Erythroblast (primary cell): ENCODE measurements at places on chromosomes 3 and 15.

DNA sequence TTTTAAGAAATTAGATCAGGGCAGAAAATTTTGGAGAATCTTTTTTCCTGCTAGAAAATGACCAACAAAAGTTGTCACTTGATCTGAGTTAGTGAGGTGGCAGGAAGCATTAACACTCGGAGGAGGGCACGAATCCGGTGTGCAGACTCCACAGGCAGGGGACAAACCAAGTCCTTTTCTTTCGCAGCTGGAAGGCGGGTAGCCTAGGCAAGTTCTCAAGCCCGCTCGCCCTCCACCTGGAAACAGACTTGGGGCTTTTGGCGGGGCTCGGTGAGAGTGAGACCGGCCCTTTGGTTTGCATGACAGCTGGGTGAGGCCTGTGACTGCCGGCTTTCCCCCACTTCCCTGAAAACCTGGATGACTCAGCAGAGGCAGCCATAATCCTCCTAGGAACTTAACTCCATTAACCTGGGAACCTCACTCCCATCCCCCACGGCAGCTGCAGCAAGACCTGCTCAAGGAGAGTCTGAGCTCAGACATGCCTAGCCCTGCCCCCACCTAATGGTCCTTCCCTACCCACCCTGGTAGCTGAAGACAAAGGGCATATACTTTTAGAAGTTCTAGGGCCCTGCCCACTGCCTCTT, 134.8 kb downstream of the MFSD1 start:
- DNase-seq, result no peak

DNA sequence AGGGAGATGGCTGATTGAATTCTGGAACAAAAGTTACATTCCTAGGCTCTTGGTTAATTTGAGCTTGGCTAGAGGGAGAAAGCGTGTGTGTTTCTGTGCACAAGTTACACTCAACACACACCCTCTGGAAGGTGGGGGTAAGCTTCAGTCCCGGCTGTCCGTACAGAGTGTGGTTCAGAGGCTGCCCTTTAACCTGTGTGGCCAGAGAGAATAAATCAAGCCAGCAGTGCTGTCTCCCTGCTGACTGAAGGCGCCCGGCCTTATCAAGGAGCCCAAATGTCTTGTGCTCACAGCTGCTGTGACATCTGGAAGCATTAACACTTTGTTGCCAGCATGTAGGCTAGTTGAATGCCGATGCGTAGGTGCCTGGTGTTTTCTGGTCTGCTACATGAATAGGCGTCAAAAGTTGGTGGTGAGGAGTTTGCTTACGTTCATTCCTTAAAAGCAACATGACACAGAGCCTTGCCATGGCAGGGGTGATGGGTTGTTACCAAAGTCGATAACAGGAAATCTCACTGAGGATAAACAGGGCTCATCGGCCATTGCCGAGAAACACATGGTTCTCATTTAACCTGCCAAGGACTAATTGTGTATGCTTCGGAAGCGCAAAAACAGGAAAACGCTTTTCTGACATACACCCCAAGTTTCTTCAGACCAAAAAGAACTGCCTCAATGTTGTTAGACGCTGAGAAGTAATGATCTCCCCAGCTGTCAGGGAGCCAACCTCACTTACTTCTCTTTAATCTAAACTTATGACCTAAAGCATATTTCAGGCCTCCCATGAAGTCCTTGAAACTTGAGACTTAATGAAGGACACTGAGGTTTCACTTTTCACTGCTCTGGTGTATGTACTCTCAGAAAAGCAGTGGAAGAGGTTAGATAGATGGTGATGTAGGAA, 95.8 kb upstream of the CTDSPL start:
- DNase-seq, result no peak

GRCh38 chr3:173916799-173917198, 519.3 kb downstream of the NLGN1 start:
- no peak for DNase-seq

GRCh38 chr3:13440204-13440817, 20.2 kb upstream of the NUP210 start:
- DNase-seq, result no peak

GRCh38 chr3:30760040-30760695, 134.3 kb downstream of the GADL1 start:
- no peak for DNase-seq

- DNase-seq, result peak; percentile 73
Observed at GRCh38 chr3:13452490-13453335, 27.4 kb upstream of the HDAC11 start.

DNA sequence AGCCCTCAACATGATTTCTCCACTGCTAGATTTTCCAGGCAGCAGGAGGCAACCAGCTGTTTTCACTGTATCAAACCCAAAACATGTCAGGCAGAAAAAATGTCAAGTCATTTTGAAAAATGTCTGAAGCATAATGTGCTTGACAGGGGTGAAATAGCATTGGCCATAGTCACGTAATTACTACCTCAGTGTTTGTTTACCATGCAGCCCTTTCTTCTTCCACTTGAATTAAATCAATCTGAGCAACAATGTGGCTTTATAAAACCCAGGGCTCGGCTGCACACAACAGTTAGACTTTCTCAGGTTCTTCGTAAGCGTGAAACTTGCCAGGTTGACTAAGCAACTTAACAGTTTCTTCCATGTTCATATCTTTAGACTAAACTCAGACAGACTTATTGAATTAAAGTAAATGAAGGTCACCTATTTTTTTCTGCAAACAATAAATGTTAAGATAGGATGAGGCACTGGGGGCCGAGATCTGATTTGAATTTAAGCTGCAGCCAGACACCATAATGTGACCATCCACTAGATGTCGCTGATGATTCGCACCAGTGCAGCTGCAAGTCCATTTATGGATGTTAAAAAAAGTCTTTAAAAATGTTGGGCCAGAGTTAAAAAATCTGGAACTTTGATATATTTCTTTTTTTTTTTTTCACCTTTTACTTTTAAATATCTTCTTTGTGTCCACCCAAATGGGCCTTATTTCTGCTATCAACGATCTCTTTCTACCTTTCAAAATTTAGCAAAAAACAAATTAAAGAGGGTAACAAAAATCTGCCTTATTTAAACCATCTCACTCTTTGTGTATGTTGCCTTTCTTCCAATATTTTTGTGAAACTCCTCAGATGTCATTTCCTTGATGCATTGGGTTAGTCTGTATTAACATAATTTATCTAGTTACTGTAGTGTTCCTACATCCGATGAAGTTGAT, 305.9 kb downstream of the CACNA2D3 start:
- DNase-seq, result peak; percentile 79

- DNase-seq, result peak; percentile 52
Observed at GRCh38 chr3:67384760-67385397, 269.5 kb downstream of the SUCLG2 start.

- DNase-seq, result no peak
Observed at GRCh38 chr3:64360280-64360679, 135.0 kb upstream of the PRICKLE2 start.

DNA sequence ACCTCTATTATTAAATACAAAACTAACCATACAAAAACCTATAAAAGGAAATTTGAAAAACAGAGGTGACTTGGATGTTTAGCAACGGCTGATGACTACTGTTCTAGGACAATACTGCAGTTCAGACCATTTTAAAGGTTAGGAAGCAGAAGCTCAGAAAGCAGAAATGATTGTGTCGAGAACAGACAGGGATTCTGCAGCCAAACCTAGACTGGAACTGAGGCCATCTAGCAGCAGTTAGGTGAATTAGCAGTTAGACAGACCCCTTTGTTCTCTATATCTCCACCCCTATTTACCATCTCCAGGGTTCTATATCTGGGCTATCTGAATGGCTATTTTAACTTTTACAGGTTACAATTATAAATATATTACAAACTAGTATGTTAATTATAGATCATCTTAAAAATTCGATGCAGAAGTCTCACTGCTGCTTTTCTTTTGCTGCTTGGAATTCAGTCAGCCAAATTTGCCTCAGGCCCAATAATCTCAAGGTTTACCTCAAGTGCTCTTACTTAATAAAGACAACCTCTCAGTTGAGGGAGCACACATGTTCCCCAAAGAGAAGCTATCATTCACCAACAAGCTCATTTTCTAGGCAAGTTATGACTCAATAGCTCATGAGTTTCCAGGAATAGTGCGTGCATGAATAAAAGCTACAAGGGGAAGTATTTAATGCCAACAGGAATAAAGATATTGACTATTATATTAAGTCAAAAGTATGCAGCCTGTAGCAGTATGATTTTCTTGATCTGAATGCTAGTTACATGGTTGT, 9.3 kb upstream of the IL1RAP start:
- DNase-seq, result no peak

- no peak for DNase-seq
Observed at GRCh38 chr3:194129581-194130133, 6.3 kb upstream of the HES1 start.

DNA sequence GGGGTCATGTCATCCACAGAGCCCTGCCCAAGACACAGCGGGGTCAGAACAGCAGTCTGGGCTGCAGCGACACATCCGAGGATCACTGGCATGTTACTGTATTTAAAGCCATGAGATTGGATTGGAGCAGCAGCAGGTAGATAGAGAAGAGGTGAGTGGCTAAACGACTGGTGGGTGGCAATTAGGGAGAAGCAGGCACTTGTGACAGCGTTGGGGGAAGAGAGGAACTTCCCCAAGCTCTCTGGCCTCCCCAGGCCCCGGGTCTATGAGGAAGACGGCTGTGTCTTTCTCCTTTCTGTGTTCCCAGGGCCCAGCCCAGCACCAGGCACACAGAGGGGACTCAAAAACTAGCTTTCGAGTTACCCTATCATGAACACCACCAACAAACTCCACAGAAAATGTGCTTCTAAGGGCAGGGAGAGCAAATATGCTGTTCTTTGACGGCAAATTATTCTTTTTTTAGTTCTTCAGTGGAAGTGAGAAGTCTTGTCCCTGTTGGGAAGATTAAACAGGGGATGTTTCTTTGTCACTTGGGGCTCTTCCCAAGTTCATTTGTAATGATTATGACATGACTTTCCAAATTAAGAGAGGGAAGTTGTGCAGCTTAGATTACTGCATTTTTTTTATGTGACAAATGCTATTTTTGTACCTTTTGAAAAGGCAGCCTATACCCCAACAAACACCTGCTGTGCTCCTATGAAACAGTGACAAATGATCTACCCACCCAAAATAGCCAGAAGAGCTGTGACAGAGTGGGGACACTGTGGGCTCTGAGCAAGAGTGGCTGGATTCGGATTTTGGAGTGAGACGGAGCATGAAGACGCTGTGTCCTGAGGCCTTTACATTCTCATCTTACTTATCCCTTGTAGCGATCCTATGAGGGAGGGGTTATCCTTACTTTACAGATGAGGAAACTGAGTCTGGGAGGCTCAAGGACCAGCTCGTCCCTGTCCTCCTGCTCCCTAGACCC, 7.2 kb upstream of the SYNM start:
- DNase-seq, result no peak

DNA sequence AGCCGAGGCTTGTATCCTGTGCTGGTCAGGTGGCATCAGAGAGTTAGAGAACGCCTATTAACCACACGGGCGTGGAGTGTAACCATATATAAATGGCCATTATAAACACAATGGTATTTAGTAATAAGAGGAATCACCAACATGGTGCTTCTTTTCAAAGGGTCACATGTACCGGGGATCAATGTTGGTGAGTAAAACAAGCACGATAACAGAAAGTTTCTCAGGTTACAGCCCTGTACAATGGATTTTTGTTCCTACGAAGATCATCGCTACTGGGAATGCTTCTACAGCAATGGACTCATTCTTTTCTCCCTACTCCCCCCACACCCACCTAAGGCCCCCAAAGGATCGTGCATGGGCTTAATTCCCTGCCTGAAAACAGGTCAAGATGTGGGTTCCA, 42.5 kb downstream of the MEIS2 start:
- no peak for DNase-seq

DNA sequence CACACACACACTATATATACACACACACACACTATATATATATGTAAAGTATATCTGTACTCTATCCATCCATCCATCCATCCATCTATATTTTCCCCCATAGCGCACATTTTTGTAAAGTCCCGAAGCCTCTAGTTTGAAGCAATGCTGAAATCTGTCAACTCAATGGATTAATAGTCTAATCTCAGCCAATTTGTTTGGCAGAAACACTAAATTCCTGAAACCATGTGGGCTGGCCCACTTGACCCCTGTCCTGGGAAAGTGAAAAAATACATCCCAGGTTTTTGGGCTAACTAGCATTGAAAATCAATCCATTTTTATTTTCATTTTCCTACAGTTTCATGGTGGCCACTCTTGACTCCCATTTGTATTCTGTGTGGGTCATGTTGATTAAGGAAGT, 166.7 kb downstream of the SLCO3A1 start:
- no peak for DNase-seq

DNA sequence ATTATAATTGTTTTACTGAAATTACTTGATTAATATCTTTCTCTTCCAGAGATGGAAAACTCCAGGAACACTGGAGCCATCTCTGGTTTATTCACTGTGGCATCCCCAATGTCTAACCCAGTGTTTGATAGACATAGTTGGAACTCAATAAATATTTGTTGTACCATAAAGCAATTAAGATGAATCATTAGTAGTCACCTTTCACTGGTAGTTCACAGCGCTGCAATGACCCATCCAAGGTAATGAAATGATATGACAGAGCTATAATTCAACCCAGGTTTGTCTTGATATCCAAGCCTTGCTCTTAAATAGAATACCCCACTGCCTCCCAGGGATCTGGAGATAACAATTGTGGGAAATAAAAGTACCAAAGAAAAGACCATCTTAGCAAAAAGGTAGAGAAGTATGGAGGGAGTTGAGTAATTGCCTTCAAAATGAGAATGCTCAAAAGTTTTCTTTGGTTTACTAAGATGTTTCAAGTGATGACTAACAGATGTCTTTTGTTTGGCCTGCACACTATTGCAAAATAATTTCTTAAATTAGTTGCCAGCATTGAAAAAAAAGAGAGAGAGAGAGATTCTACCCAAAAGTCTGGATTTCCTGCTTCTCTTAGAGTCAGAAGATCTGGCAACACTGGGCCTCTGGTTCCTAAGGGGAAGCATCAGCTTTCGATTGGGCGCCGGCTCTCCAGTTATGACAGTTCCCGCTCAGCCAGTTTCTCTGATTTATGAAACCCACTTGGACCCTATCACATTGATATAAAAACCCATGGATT, 348.5 kb downstream of the ERC2 start:
- no peak for DNase-seq

DNA sequence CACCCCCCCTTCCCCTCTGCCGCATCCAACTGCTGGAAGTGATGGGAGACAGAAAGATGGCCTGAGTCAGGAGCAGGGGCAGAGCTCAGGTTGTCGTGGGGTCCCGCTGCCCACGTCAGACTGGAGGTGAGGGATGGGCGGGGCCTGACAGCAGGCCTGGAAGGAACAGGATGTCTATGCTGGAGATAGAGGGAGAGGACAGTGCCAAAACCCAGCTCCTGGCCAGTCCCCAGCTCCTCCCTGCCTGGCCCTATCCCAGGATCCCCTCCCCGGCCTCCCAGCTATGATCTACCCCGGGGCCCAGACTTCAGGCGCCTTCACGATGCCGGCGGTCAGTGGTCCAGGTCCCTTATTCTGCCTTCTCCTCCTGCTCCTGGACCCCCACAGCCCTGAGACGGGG, at the start of gene LMAN1L:
Gene LMAN1L, plus strand, starts transcription at position 303 of the 400 bp plus-strand sequence. Its CDS starts 20 bp downstream, at position 323.
- no peak for DNase-seq

DNA sequence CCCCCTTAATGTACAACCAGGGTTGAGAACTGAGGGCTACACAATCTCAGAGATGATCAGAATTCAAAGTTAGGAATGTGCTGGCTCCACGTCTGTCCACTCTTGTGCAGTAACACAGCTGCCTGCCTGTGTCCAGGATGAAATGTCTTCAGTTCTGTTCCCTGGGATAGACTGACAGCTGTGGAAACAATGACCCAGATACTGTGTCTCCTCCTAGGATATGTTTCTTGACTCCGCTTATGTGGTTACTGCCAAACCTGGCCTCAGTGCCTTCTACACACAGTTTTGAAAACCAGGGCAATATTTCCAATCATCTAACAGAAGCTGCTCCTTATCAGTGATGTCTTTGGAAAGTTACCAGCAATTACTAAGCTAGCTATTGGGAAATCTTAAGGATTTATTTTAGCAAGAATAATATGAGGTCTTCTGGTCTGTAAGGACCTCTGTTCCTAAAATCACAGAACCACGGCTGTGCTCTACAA, 67.6 kb downstream of the NOX5 start:
- DNase-seq, result peak; percentile 10
